ENCODE measurements at places on chromosomes 7 and 10. TPM values are rescaled to one million over a fixed set of nuclear protein-coding genes. Genes with fewer than 3 reads are reported as not detected.

HABP2 gene
- total RNA-seq = not detected

GJD4 gene
- total RNA-seq = not detected

ERVW-1 gene
- total RNA-seq = not detected

PKD2L1 gene
- total RNA-seq = not detected

GRID2IP gene
- not detected for total RNA-seq

SLC13A1 gene
- not detected for total RNA-seq

AS3MT gene
- total RNA-seq = 13.1 TPM

BAMBI gene
- total RNA-seq = 5.9 TPM

FAM237B gene
- total RNA-seq = not detected

CYP3A4 gene
- total RNA-seq = not detected

BMPER gene
- 22.5 TPM for total RNA-seq

FGFBP3 gene
- total RNA-seq = 1.4 TPM

SUPV3L1 gene
- 18.7 TPM for total RNA-seq

PRSS37 gene
- not detected for total RNA-seq

ANKRD30A gene
- not detected for total RNA-seq

RAPGEF5 gene
- 21.5 TPM for total RNA-seq

PNLIPRP2 gene
- not detected for total RNA-seq

CDNF gene
- total RNA-seq = not detected

C7orf33 gene
- not detected for total RNA-seq

CYP2C19 gene
- not detected for total RNA-seq

Measured in gastroesophageal sphincter (tissue), 4 donors.